Osteoblast (primary cell): ENCODE measurements at places on chromosomes 3 and 15. TPM values are rescaled to one million over a fixed set of nuclear protein-coding genes. Genes with fewer than 3 reads are reported as not detected.

DNA sequence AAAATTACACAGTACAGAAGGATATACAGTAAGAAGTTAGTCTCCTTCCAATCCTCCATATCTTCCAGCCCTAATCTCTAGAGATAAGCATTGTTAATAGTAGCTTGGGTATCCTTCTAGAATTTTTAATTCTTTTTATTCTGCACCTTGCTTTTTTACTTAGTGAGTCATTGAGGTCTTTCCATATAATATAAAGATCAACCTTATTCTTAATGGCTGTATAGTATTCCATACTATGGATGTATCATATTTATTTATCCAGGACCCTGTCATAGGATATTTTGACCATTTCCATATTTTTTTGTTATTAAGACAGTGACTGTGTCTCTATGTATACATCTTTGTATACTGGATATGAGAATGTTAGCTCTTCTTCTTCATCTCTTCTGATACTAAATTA lies 36.3 kb upstream of the SKOR1 start:
- peaks cover 2% of the 10 kb centered on the region for H3K4me1 ChIP-seq
- H3K27me3 ChIP-seq: no peaks in the 10 kb centered on the region
- no peak for DNase-seq
- no peak overlapping the region for H3K4me3 ChIP-seq

DNA sequence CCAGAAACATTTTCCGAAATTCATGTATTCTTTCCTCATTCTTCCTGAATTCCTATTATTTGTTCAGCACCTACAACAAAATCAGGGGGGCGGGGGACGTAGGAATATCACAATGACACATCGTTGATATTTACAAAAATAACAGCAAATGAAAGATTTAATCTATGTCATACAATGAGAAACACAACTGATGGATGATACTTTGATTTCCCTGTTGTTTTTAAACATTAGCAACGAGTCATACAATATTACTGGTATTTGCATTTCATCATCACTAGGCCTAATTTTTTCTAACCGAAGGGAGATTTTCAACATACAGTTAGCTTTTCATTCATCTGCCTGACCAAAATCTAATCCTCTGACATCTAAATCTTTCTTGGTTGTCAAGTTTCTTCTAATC lies 45.3 kb upstream of the INO80 start:
- no peak overlapping the region for H3K4me3 ChIP-seq
- H3K4me1 ChIP-seq: peaks cover 14% of the 10 kb centered on the region
- peak; percentile 38 for DNase-seq
- peak overlapping the region; percentile 70 for H3K27ac ChIP-seq

- H3K27ac ChIP-seq: peak overlapping the region; percentile 41
- peaks cover 11% of the 10 kb centered on the region for H3K27me3 ChIP-seq
- DNase-seq: peak; percentile 92
- H3K4me3 ChIP-seq: peak overlapping the region; percentile 81
These were observed 9.1 kb upstream of the GNAI2 start for GRCh38 chr3:50226888-50227389.

- H3K36me3 ChIP-seq: no peaks in the 10 kb centered on the region
- no peak overlapping the region for H3K4me3 ChIP-seq
- peaks cover 3% of the 10 kb centered on the region for H3K27me3 ChIP-seq
- H3K27ac ChIP-seq: peak overlapping the region; percentile 14
- peaks cover 9% of the 10 kb centered on the region for H3K4me1 ChIP-seq
- DNase-seq: peak; percentile 31
These were observed 62.0 kb upstream of the ACP3 start for GRCh38 chr3:132255041-132255745.

GRCh38 chr3:168093790-168094189 lies 1.9 kb downstream of the GOLIM4 start:
- H3K36me3 ChIP-seq: no peaks in the 10 kb centered on the region
- peaks cover 26% of the 10 kb centered on the region for H3K4me1 ChIP-seq
- H3K27me3 ChIP-seq: no peaks in the 10 kb centered on the region
- H3K4me3 ChIP-seq: peak overlapping the region; percentile 92
- peak overlapping the region; percentile 91 for H3K27ac ChIP-seq
- no peak for DNase-seq

The TIGIT gene
- not detected in 2 replicates for total RNA-seq

GRCh38 chr15:44535523-44536301 lies 1.2 kb upstream of the EIF3J start:
- peak overlapping the region; percentile 87 for H3K4me3 ChIP-seq
- peaks cover 19% of the 10 kb centered on the region for H3K4me1 ChIP-seq
- H3K27ac ChIP-seq: peak overlapping the region; percentile 52
- no peaks in the 10 kb centered on the region for H3K27me3 ChIP-seq

DNA sequence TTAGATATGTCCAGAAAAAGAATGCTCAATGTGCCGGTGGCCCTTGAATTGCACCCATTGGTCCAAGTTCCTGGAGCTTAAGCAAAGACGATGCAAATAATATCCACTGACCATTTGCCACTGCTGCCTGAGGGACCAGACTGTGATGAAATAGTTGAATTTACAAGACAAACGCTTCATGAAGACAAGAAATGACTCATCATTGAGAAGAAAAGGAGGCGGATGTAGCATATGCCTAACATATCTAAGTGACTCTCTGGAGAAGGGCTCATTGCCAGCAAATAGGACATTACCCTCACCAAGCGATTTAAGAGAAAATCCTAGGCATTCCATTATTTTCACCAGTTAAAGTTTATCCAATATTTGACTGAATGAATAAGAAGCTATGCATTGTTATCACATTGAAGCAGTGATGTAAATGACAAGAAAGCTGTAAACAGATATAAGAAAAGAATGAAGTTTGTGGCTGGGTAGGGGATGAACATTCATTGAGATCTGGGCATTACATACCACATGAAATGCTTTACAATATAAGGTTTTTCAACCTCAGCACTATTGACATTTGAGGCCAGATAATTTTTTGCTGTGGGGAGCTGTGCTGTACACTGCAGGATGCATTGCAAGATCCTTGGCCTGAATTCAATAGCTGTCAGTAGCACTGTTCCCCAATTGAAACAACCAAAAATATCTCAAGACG lies 48.9 kb upstream of the CPNE4 start:
- no peak overlapping the region for H3K27ac ChIP-seq
- H3K27me3 ChIP-seq: no peaks in the 10 kb centered on the region
- no peaks in the 10 kb centered on the region for H3K36me3 ChIP-seq
- DNase-seq: peak; percentile 71
- H3K4me3 ChIP-seq: no peak overlapping the region

- H3K4me1 ChIP-seq: peaks cover 6% of the 10 kb centered on the region
- no peak overlapping the region for H3K27ac ChIP-seq
- no peak for DNase-seq
- no peaks in the 10 kb centered on the region for H3K27me3 ChIP-seq
These were observed 48.2 kb downstream of the HMG20A start for GRCh38 chr15:77468896-77469295.

DNA sequence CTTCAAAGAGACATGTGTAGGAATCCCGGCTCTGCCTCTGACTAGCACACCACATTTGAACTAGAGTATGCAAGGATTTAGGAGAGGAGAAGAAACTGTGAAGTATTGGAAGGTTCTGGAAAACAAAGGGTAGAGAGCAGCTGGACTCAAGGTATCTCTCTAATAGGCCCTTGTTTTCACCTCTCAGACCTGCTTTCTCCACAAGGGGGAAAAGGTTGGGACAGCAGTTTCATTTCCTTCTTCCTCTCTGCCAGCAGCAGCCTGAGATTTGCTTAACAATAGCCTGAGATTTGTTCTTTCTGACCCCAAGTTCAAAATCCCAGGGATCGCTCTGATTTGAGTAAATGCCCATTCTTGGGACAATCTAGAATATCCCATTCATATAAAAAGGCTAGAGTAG lies 430.6 kb upstream of the MCTP2 start:
- no peak for DNase-seq
- H3K27me3 ChIP-seq: no peaks in the 10 kb centered on the region
- no peaks in the 10 kb centered on the region for H3K36me3 ChIP-seq
- H3K27ac ChIP-seq: no peak overlapping the region

- H3K4me1 ChIP-seq: no peaks in the 10 kb centered on the region
- H3K27ac ChIP-seq: no peak overlapping the region
- peaks cover 3% of the 10 kb centered on the region for H3K27me3 ChIP-seq
- H3K4me3 ChIP-seq: no peak overlapping the region
- no peaks in the 10 kb centered on the region for H3K36me3 ChIP-seq
These were observed 11.3 kb upstream of the RAF1 start for GRCh38 chr3:12675115-12675810.

The ANKRD63 gene
- total RNA-seq: not detected in 2 replicates

The TMEM40 gene
- total RNA-seq: not detected in 2 replicates
